ENCODE measurements at places on chromosomes 13 and 19.

DNA sequence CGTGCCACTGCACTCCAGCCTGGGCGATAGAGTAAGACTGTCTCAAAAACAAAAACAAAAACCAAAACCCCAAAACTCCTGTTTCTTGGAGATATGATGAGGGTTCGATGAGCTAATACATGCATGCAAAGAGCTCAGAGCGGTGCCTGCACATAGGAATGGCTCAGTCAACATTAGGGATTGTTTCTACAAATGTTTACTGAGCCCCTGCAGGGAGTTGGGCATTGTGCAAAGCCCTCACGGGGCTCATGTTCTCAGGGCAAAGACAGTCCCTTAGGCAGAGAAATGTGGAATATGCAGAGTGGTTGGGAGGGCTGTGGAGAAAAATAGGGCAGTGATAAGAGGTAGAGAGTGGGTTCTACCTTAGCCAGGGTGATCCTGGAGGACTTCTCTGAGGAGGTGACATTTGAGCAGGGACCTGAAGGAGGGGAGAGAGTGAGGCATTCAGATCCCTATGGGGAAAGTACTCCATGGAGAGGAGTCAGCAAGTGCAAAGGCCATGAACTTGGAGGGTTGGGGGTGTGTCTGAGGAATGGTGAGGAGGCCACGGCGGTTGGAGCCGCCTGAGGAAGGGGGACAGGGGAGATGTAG, 1.5 kb upstream of the EHD2 start:
- DNase-seq = no peak

DNA sequence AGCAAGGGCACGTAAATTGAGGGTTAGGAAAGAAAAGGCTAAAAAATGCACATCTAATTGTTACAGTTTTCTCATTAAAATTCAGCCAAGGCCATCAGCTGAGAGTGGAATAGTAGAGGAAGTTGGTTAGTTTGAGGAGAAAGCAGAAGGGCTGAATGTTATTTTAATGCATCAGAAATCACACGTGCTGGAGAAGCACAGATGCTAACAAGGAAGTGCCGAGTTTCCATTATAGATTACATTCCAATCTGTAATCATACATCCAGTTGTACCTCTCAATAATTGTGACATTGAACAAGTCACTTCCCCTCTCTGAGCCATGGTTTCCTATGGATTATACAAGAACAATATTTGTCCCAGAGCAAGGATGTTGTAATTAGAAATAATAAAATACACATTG, 25.1 kb downstream of the FPR3 start:
- no peak for DNase-seq

DNA sequence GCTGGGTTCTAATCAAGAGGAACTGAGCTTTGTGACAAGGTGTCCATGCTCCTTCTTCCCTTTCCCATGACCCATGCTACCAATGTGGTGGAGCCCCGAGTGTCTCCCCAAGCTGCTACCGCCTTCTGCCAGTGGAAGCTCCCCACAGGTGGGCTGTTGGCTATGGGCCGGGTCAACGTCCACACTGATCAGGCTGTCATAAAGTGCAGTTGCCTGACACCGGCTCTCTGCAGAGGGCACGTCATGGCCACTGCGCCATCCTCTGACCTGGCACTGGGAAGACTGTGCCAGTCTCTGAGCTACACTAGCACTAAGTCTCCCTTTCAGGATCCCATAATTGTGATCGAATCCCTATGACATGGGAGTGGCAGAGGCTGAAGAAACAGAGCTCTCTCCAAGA, 192.3 kb downstream of the USP12 start:
- DNase-seq = no peak

GRCh38 chr13:109415057-109415456, 371.3 kb downstream of the IRS2 start:
- no peak for DNase-seq

GRCh38 chr19:3774621-3775373, 2.8 kb upstream of the RAX2 start:
- no peak for DNase-seq

DNA sequence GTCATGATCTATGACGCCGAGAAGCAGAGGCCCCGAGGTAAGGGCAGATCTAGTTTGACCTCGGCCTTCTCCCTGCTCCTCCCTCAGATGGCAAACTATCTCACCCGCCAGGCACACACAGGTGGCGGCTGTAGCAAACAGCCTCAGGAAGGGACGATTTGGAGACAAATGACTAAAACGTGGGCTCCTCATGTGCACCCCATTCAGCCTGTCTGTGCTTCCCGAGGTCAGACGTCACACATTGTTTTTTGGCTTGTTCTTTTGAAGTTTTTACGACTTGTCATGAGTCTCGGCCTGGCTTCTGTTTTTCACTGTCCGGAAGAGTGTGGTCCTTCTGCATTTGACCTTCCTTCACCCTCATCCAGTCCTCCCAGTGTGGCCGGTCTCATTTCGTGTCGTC, 15.0 kb downstream of the DAZAP1 start:
- DNase-seq = no peak

- DNase-seq = no peak
Measured at GRCh38 chr13:73576291-73576690, 517.5 kb downstream of the KLF5 start.

DNA sequence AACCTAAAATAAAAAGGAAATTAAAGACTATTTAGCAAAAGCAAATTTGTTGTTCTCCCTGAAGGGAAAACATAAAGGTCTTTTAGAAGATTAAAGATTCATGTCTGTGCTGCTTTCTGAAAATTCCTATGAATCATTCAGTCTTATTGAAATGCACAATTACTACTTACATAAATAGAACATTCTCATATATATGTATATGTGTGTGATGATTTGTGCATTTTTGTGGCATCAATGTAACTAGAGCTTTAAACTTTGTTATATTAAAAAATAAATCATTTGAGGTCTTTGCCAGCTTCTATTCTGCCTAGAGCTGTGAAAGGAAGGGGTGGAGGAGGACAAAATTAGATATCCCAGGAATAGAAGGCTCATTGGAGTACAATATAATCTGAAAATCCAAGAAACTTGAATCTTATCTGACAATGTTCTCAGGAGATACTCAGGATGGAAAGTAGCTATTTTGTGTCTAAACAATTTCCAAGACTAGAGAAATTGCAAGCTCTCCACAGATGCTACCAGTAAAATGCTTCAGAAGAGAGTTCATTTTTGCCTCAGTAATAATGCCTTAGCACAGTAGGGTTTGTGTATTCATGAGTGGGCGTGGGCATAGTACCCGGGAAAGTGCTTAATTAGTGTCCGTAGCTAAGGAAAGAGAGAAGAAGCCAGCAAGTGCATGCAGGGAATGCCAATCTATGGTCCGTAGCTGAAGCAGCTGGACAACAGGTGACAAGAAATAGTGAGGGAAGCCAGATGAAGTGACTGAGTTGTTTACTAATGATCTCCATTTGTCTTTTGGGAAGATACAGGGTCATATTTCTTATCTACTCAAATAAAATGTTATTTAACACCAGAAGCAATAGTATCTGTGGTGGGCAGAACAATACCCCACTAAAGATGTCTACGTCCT, 395.5 kb upstream of the NBEA start:
- no peak for DNase-seq

DNA sequence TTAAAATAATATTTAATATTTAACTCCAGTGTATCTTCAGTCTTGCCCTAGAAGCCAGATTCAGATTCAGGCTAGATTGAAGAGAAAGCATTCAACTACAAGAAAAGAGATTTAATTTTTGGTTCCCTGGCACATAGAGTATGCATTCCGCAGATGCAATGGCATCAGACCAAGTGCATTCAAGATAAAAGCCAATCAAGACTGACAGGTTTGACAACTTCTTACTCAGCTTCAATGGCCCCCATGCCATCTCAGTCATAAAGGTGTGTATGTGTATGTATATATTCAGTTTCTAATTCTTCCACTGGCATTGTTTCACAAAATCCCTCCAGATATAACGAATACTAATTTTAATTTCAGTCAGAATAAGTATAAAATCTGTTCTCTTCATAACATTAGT, 650.8 kb upstream of the GPC6 start:
- no peak for DNase-seq

DNA sequence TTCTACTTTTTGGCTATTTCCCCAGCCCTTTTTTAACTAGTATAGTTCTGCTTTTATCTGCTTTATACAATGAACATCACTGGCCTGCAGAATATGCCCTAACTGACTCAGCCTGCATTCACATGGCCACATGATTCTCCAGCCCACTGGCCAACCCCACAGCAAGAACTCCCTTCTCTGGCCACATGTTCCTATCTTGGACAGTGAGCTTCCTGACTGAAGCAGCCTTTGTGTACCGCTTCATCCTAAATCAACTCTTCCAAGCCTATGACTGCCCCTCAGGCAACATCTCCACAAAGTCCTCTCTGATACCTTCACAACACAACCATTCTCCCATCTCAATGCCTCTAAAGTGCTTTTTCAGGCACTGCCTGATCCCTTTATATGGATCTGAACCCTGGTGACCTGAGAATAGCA, 214.1 kb downstream of the COL4A1 start:
- DNase-seq = no peak

DNA sequence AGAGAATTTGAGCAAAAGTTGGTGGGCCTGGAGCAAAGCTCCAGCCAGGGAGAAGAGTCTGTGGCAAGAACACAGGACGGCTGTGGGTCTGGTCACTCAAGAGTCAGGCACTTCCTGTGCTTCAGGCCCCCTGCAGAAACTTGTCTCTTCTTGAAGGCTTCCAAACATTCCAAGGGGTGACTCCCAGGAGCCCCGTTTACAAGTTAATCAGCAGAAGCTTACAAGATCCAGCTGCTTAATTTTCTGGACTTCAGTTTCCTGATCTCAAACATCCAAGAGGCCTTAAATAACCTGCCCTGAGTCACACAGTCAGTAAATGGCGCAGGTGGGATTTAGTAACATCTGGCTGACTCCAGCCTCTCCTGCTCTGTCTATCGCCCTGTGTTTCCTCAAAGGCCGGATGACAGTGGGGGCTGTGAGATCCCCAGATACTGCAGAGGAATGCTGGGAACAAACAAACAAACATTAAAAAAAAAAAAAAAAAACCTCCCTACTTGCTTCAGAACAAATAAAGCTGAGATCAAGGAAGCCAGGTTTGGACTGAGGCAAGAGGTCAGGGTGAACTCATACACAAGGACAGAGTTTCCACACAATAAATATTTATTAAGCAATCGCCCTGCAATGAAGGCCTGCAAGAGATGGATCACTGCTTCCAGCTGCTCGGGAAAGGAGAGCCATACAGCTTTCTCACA, 175.4 kb upstream of the RFC3 start:
- no peak for DNase-seq

GRCh38 chr13:40101708-40102359, 446.4 kb downstream of the COG6 start:
- DNase-seq = no peak

DNA sequence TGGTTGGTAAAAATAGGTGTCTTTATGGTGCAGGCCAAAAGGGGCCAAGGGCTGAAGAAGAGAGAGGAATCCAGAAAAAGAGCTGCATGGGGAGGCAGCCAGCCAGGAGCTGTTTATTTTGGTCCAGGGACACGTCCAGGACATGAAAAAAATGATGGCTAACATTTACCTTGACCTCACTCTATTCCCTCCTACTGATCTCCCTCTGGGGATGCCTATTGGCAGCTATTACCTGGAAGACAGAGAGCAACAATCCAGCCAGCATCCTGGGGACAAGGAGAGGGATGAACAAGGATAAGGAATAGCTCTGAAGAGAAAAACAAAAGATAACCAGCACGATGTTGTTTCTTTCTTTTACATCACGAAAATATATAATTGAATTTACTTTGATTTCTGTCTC, 1599.6 kb downstream of the SLITRK5 start:
- no peak for DNase-seq

GRCh38 chr19:19434483-19435045, 29.1 kb downstream of the GATAD2A start:
- DNase-seq = no peak

DNA sequence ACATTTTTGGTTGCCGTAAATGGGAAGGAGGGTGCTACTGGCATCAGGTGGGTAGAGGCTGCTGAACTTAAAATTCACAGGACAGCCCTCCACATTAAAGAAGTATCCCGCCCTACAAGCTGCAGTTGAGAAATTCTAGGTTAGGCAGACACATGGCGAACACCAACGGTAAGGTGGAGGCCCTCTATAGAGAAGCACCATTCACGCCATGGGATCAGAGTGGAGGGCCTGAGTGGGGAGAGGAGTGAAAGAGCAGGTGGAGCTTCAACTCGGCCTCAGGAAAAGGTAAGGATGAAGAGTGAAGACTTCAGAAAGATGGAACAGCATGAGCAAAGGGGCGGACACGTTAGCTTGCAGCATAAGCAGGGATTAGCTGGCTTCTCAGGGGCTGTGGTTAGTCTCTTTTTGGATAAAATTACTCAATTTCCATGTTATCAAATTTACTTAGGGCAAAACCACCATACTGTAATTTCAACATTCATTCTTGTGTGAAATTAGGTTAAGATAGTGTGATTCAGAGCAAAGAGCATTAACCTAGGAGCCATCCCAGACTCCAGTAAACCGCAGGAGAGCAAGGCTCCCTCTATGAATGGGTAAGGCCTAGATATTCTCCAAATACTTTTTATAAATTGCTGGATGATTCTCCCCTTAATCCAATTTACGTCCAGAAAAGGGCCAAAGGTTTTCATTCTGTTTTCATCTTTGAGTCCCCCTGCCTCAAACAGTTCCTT, 1.2 kb downstream of the EEF1AKMT1 start:
- no peak for DNase-seq

GRCh38 chr19:52662631-52663030, 24.5 kb upstream of the ZNF83 start:
- DNase-seq = no peak

- peak; percentile 43 for DNase-seq
Measured at GRCh38 chr19:14114854-14115253, 2.7 kb downstream of the PRKACA start.

Measured in immature natural killer cell (primary cell).